ENCODE measurements at places on chromosomes 16 and 17.

DNA sequence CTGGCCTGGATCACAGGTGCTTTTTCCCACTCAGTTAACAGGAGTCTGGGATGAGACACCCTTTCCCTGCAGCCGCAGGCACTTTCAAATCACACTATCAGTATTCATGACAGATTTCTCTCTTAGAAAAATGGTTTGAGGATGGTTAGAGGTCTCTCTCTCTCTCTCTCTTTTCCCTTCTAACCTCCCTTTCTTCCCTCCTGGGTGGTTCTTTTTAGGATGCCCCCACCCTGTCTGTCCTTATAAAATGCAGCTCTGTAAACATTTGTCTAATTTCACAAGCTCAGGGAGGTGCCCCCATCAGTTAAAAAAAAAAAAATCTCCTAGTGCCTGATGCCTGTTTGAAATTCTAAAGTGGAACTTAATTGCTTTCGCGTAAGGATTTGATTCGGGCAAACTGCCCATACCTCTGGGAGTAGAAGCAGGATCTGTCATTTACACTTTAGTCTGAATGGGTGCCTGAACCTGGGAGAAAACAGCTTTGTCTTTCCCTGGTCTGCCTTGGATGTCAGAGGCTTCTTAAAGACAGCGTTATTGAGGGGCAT is 158.8 kb downstream of the CCDC182 start:
- H3K4me3 ChIP-seq = no peak overlapping the region
- DNase-seq = no peak
- peak overlapping the region; percentile 82 for H3K27ac ChIP-seq
- H3K36me3 ChIP-seq = no peaks in the 10 kb centered on the region

DNA sequence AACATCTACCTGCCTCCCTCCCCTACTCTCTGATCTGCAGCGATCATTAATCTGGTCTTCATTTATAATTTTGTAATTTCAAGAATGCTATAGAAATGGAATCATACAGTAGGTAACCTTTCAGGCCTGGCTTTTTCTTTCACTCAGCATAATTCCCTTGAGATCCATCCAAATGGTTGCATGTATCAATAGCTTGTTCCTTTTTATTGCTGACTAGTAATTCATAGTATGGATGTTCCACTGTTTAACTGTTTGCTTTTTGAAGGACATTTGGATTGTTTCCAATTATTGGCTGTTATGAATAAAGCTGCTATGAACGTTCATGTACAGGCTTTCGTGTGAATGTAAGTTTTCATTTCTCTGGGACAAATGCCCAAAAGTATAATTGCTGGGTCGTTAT is 125.2 kb downstream of the USP31 start:
- no peaks in the 10 kb centered on the region for H3K4me1 ChIP-seq
- H3K27me3 ChIP-seq = no peaks in the 10 kb centered on the region
- no peak overlapping the region for H3K4me3 ChIP-seq
- H3K36me3 ChIP-seq = no peaks in the 10 kb centered on the region
- no peak for DNase-seq

GRCh38 chr17:57980522-57980921 is 7.5 kb downstream of the VEZF1 start:
- no peaks in the 10 kb centered on the region for H3K36me3 ChIP-seq
- H3K4me3 ChIP-seq = no peak overlapping the region
- H3K4me1 ChIP-seq = peaks cover 92% of the 10 kb centered on the region
- DNase-seq = no peak
- peak overlapping the region; percentile 99 for H3K27ac ChIP-seq

DNA sequence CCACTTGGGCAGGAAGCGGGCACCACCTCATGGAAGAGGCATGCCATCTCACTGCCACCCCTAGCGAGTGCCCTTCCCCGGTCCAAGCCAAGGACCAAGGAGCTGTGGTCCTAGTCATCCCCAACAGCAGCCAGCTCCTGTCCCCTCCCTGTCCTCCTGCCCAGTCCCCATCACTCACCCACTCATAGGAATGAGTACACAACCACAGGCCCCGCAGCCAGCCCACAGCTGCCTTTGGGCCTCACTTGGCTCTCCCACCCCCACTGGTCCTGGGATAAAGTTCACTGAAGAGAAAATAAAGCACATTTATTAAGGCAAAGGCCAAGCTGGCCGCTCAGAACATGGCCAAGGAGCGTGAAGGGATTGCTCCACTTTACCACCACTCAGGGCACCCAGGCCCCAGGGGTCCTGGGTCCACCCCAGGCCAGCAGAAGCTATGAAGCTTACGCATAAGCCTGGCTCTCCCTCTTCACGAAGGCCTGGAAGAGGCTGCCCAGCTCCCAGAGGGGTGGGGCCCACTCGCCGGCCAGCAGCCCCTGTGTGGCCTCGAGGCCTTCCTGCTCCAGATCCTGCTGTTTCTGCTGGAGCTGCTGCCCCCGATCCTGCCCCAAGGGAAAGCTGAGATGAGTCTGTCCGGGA is 3.6 kb downstream of the SCRN2 start:
- no peak for DNase-seq
- H3K27me3 ChIP-seq = no peaks in the 10 kb centered on the region
- H3K36me3 ChIP-seq = no peaks in the 10 kb centered on the region
- H3K4me1 ChIP-seq = peaks cover 10% of the 10 kb centered on the region

DNA sequence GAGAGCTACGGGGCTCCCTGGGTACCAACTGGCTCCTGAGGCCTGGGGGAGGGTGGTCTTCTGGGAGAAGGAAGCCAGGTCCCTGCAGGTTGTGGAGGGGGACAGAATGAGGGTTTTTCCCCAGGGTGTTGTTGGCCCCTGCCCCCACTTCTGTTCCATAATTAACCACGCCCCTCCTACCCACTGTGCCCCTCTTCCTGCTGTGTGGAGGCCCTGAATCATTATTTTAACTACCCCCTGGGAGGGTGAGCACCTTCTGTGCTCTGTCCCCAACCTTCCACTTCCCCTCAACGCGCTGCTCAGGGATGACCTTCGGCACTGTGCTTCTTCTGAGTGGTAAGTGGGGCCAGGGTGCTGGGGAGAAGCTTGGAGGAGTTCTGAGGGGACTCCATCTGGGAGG is at the start of gene ITGAD:
ITGAD (plus strand) TSS at position 280 of the 400 bp plus-strand sequence; CDS start at position 306, 26 bp downstream.
- no peak for DNase-seq
- H3K27me3 ChIP-seq = no peaks in the 10 kb centered on the region
- H3K27ac ChIP-seq = no peak within 1 kb of the TSS
- H3K4me3 ChIP-seq = no peak within 1 kb of the TSS
- no peaks in the 10 kb centered on the region for H3K36me3 ChIP-seq

- H3K4me1 ChIP-seq = no peaks in the 10 kb centered on the region
- H3K27me3 ChIP-seq = no peaks in the 10 kb centered on the region
- H3K36me3 ChIP-seq = no peaks in the 10 kb centered on the region
- no peak overlapping the region for H3K27ac ChIP-seq
- no peak overlapping the region for H3K4me3 ChIP-seq
Observed at GRCh38 chr17:80446645-80447405, 29.6 kb downstream of the NPTX1 start.

- no peak overlapping the region for H3K4me3 ChIP-seq
- no peak for DNase-seq
- H3K4me1 ChIP-seq = no peaks in the 10 kb centered on the region
- no peaks in the 10 kb centered on the region for H3K36me3 ChIP-seq
Observed at GRCh38 chr16:10780628-10781027, 37.0 kb downstream of the NUBP1 start.

DNA sequence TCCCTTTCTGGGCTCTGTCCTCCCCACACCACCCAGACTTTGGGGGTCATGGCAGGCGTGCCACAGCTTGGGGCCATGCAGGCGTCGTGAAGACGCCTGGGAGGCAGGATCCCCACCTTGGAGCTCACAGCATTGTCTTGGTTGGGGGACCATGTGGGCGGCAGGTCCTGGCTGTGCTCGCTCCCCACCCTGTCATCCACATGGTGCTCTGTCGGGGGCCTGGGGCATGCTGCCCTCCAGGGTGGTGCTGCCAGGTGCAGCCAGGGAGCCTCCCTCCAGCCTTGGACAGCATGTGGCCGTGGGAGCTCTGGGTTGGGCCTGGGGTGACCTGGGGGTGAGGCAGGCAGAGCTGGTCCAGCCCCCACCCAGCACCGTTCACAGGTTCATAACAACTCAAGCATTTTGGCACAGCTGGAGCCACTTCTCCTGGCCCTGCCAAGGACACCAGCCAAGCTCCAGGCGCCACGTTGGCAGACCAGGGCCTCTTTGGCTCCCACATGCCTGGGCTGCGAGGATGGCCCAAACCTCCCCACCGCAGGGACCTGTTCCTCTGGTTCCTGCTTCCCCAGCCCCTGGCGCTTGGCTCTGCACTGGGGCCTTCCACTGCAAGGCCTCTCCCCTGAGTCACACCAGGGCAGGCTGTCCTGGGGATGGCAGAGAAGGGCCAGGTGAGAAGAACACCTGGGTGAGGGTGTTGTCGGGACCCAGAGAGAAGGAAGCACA is 15.1 kb upstream of the ATP6V0C start:
- no peak overlapping the region for H3K4me3 ChIP-seq
- no peak overlapping the region for H3K27ac ChIP-seq
- peak; percentile 59 for DNase-seq
- H3K36me3 ChIP-seq = no peaks in the 10 kb centered on the region

- no peak overlapping the region for H3K4me3 ChIP-seq
- peaks cover 14% of the 10 kb centered on the region for H3K36me3 ChIP-seq
Observed at GRCh38 chr17:68870976-68871375, 84.2 kb downstream of the ABCA8 start.

DNA sequence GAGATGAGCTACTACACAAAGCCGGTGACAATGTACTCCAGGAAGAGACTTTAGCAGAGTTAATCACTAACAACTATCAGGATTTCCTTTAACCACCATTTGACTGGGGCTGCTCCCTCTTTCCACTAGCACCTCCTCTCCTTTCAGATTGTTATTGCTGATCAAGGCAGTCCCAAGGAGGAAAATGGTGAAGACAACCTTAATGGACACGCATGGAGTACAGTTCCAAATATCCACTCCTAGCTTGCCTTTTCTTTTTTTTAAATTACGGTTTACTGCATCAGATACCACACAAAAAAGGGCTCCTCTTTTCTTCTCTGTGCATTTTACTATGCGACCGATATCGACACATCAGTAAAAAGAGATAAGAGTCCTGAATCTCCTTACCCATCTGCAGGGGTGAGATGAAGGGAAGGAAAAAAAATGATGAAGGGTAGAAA is 30.9 kb downstream of the FAM222B start:
- H3K4me3 ChIP-seq = peak overlapping the region; percentile 91
- no peaks in the 10 kb centered on the region for H3K36me3 ChIP-seq
- DNase-seq = no peak
- H3K4me1 ChIP-seq = peaks cover 50% of the 10 kb centered on the region

DNA sequence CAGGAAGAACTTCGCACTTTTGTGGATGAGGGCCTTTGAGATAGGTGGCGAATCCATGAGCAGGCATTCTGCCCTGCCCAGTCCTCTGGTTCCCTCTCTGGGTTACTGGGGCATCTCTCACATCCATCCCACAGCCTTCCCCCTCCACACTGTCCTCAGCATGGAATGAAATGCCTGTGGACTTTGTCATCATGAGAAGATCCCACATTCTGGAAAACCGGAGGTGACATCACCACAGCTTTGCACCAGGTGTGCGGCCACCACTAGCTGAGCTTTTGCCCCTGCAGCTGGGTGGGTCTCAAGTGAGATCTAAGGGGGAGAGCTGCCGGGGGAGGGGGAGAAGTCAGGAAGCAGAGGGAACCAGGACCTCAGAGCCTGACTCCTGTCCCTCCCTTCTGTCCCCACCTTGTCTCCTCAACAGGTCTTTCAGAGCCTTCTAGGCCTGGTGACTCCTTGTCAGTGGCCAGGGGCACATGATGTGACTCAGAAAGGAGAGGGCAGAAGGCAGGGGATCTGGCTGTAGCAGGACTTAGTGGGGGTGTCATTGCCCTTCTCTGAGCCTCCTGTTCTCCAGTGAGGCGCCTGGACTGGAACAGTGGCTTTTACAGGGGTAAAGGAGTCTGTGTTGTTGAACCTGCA is 40.0 kb upstream of the DLX4 start:
- H3K36me3 ChIP-seq = no peaks in the 10 kb centered on the region
- no peak overlapping the region for H3K27ac ChIP-seq
- DNase-seq = no peak
- H3K27me3 ChIP-seq = no peaks in the 10 kb centered on the region

GRCh38 chr17:74738051-74738996 is 1.3 kb downstream of the RAB37 start:
- no peak overlapping the region for H3K27ac ChIP-seq
- peaks cover 61% of the 10 kb centered on the region for H3K27me3 ChIP-seq
- no peaks in the 10 kb centered on the region for H3K4me1 ChIP-seq
- DNase-seq = no peak
- H3K4me3 ChIP-seq = no peak overlapping the region
- no peaks in the 10 kb centered on the region for H3K36me3 ChIP-seq

GRCh38 chr16:46765050-46765449 is 16.9 kb upstream of the MYLK3 start:
- peak overlapping the region; percentile 92 for H3K27ac ChIP-seq
- peaks cover 22% of the 10 kb centered on the region for H3K4me1 ChIP-seq
- no peaks in the 10 kb centered on the region for H3K36me3 ChIP-seq
- H3K4me3 ChIP-seq = no peak overlapping the region
- no peak for DNase-seq
- H3K27me3 ChIP-seq = no peaks in the 10 kb centered on the region

GRCh38 chr17:35314415-35315216 is 58.8 kb downstream of the SLFN11 start:
- no peaks in the 10 kb centered on the region for H3K27me3 ChIP-seq
- peak overlapping the region; percentile 55 for H3K4me3 ChIP-seq
- peaks cover 23% of the 10 kb centered on the region for H3K4me1 ChIP-seq

DNA sequence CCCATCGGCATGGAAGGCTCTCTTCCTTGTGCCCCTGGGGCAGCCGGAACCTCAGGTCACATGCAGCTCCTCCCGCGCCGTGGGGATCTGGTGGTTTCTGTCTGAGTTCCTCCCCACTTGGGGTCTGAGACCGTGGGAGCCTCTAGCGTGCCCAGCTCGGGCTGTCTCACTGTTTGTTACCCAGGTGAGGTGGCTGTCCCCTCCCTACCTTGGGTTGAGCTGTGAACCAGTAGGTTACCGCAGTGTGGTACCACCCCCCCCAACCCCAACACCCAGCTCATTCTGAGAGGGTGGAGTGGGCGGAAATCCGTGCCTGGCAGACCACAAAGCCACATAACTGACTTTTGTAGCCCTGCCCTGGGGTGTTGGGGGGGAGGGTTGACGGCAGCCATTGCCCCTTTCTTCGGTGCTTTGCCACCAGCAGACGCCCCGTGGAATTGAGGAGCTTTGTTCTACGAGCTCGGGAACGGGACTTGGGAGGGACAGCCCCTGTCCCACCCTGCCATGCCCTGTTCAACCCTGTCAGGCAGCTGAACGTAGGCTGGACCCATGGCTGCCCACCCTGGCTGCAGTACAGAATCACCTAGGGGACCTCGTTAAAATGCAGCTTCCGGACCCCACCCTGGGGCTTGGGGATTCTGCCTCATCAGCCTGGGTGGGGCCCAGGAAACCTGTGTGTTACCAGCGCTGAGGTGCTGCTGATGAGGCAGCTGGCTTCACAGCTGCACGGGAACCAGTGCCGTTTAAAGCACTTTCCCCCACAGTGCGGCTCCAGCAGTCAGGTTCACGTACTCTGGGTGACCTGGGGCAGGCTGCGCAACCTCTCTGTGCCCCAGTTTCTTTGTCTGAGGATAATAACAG is 18.5 kb downstream of the RAP1GAP2 start:
- no peak overlapping the region for H3K27ac ChIP-seq
- no peaks in the 10 kb centered on the region for H3K4me1 ChIP-seq
- no peaks in the 10 kb centered on the region for H3K36me3 ChIP-seq
- no peak overlapping the region for H3K4me3 ChIP-seq
- peak; percentile 19 for DNase-seq
